ENCODE measurements at places on chromosomes 12 and 14. TPM values are rescaled to one million over a fixed set of nuclear protein-coding genes. Genes with fewer than 3 reads are reported as not detected.

SPX gene
- total RNA-seq = 10.4 TPM

SMOC1 gene
- total RNA-seq = 2.4 TPM

YAF2 gene
- total RNA-seq = 4.9 TPM

NKX2-1 gene
- total RNA-seq = not detected

C12orf75 gene
- total RNA-seq = 20.5 TPM

NXPH4 gene
- 14.1 TPM for total RNA-seq

RIPK3 gene
- total RNA-seq = 0.35 TPM

CSRP2 gene
- 23.3 TPM for total RNA-seq

CLEC2B gene
- 4.0 TPM for total RNA-seq

REM2 gene
- not detected for total RNA-seq

RNF212B gene
- total RNA-seq = not detected

EIF2S3B gene
- total RNA-seq = 0.35 TPM

TPH2 gene
- total RNA-seq = not detected

TM9SF1 gene
- total RNA-seq = 54.7 TPM

POTEM gene
- total RNA-seq = not detected

ANO2 gene
- total RNA-seq = not detected

TESPA1 gene
- total RNA-seq = not detected

CCDC196 gene
- total RNA-seq = not detected

KRT72 gene
- total RNA-seq = not detected

LUM gene
- 252 TPM for total RNA-seq

ADAM20 gene
- 0.17 TPM for total RNA-seq

DPF3 gene
- total RNA-seq = 0.23 TPM

ALDH2 gene
- 98.0 TPM for total RNA-seq

CPNE6 gene
- not detected for total RNA-seq

ACVRL1 gene
- total RNA-seq = 125 TPM

CCDC92 gene
- total RNA-seq = 9.3 TPM

PLEKHH1 gene
- under 0.01 TPM for total RNA-seq

SLC17A8 gene
- not detected for total RNA-seq

TBX3 gene
- total RNA-seq = 11.7 TPM

KRT84 gene
- 0.09 TPM for total RNA-seq

ZDHHC22 gene
- total RNA-seq = not detected

HOTAIR gene
- not detected for total RNA-seq

RNASE7 gene
- total RNA-seq = not detected

ATP2A2 gene
- 98.8 TPM for total RNA-seq
